Immature natural killer cell (primary cell): ENCODE measurements at places on chromosomes 3 and 15.
A peak's percentile ranks its signal among the peaks of the same experiment; 100 is the strongest.

GRCh38 chr15:58585693-58586443 lies 154.1 kb downstream of the LIPC start:
- peaks cover 6% of the 10 kb centered on the region for H3K36me3 ChIP-seq
- DNase-seq = no peak
- H3K27me3 ChIP-seq = peaks cover 4% of the 10 kb centered on the region
- no peak overlapping the region for H3K4me3 ChIP-seq
- peaks cover 24% of the 10 kb centered on the region for H3K4me1 ChIP-seq

- no peaks in the 10 kb centered on the region for H3K36me3 ChIP-seq
- no peak overlapping the region for H3K27ac ChIP-seq
- H3K4me3 ChIP-seq = no peak overlapping the region
- no peaks in the 10 kb centered on the region for H3K4me1 ChIP-seq
Measured at GRCh38 chr3:112894258-112894657, 47.6 kb upstream of the CD200R1L start.

GRCh38 chr15:79834495-79834894 lies 62.3 kb downstream of the MTHFS start:
- H3K36me3 ChIP-seq = peaks cover 13% of the 10 kb centered on the region
- no peaks in the 10 kb centered on the region for H3K27me3 ChIP-seq
- H3K4me1 ChIP-seq = peaks cover 19% of the 10 kb centered on the region

DNA sequence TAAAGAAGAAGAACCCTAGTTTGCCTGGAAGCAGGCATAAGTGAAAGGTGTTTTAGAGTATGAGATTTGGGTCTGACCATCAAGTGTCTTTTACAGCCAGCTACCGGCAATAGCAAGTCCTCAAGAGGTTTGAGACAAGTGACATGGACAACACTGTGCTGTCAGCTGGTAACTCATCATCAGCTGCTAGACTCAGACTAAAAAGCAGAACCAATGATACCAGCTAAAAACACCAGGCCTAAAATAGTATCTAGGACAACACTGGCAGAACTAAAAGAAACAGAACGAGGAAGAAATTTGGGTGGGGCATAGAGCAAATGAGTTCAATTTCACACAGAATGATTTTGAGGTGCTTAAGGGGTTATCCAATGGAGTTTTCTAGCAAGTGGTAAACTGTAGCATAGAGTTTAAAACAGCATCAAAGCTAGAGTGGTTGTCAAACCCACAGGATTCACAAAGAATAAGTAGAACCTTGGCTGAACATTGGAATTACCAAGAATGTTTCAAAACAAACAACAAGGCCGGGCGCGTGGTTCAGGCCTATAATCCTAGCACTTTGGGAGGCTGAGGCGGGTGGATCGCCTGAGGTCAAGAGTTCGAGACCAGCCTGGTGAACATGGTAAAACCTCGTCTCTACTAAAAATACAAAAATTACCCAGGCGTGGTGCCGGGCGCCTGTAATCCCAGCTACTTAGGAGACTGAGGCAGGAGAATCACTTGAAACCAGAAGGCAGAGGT lies 3.9 kb downstream of the CIAO2A start:
- H3K4me1 ChIP-seq = peaks cover 32% of the 10 kb centered on the region
- peaks cover 5% of the 10 kb centered on the region for H3K36me3 ChIP-seq
- no peak overlapping the region for H3K27ac ChIP-seq
- peaks cover 8% of the 10 kb centered on the region for H3K27me3 ChIP-seq
- DNase-seq = no peak

DNA sequence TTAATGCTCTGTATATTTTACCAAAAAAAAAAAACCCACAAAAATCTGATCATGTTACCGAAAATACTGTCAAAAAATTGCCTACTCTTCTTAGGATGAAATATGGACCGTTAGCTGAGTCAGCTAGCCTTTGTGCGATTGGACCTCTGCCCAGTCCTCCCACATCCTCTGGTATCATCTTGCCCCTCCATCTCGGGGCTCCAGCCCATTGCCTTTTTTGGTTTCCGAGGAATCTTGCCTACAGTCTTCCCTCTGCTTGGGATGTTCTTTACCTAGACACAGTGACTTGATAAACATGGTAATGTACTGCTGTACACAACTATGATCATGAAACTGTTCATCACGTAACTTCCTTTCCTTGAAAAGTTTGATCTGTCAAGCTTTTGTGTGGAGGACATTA lies 371.4 kb downstream of the SV2B start:
- DNase-seq = no peak
- peaks cover 41% of the 10 kb centered on the region for H3K4me1 ChIP-seq
- H3K4me3 ChIP-seq = no peak overlapping the region
- no peak overlapping the region for H3K27ac ChIP-seq
- peaks cover 4% of the 10 kb centered on the region for H3K27me3 ChIP-seq
- H3K36me3 ChIP-seq = no peaks in the 10 kb centered on the region

GRCh38 chr15:81322676-81323253 lies 1.2 kb downstream of the STARD5 start:
- no peak for DNase-seq
- no peak overlapping the region for H3K27ac ChIP-seq
- peaks cover 15% of the 10 kb centered on the region for H3K4me1 ChIP-seq
- H3K27me3 ChIP-seq = no peaks in the 10 kb centered on the region
- peaks cover 4% of the 10 kb centered on the region for H3K36me3 ChIP-seq

DNA sequence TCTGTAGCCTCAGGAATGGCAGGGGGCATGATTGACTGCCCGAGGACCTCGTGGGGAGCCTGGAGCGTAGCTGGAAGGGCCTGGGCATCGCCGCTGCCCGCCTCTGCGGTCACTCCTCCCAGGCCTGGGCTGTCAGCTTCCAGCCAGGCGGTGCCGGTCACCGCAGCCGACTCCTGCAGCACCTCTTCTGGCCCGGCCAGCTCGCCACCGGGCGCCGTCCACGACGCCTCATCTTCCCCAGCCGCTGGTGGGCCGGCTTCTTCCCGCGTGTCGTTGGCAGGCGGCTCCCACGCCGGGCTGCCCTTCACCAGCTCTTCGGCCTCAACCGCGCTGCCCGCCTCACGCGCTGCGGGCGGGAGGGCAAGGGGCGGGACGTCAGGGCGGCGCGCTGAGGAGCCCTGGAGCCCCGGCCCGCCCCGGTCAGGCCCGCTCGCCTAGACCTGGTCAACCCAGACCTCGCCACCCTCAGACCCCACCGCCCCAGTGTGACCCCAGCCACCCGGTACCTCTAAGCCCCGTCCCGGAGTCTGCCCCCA lies 1.0 kb downstream of the CSPG5 start:
- peaks cover 1% of the 10 kb centered on the region for H3K4me1 ChIP-seq
- DNase-seq = no peak
- peaks cover 13% of the 10 kb centered on the region for H3K27me3 ChIP-seq
- peak overlapping the region; percentile 72 for H3K4me3 ChIP-seq
- H3K36me3 ChIP-seq = no peaks in the 10 kb centered on the region

GRCh38 chr3:179016979-179017670 lies 54.5 kb downstream of the ZMAT3 start:
- no peak overlapping the region for H3K4me3 ChIP-seq
- no peaks in the 10 kb centered on the region for H3K27me3 ChIP-seq
- peaks cover 6% of the 10 kb centered on the region for H3K4me1 ChIP-seq
- peaks cover 7% of the 10 kb centered on the region for H3K36me3 ChIP-seq
- no peak for DNase-seq
- H3K27ac ChIP-seq = no peak overlapping the region

- no peak for DNase-seq
- H3K27me3 ChIP-seq = no peaks in the 10 kb centered on the region
- no peak overlapping the region for H3K27ac ChIP-seq
- no peak overlapping the region for H3K4me3 ChIP-seq
Measured at GRCh38 chr3:27963519-27963918, 241.4 kb upstream of the EOMES start.

- no peaks in the 10 kb centered on the region for H3K36me3 ChIP-seq
- no peak overlapping the region for H3K4me3 ChIP-seq
- peak; percentile 17 for DNase-seq
- no peak overlapping the region for H3K27ac ChIP-seq
Measured at GRCh38 chr15:59501597-59501996, 63.6 kb downstream of the FAM81A start.

DNA sequence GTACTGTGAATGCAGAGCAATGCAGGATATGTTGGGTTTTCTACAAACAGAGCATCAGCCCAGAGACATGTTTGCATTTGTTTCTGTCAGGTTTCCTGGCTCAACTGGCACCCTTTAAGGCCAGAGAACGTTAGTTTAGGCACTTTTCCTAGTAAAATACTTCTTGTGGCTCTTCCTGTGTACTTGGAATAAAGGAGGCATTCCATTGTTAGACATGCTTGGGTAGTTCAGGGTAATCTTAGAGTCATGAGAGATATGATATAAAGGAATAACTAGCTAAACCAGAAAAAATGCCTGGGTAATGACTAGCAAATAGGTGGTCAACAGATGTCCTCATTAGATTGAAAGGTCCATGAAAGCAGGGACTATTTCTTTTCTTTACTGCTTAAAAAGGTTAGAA lies 60.4 kb upstream of the RBM5 start:
- H3K4me1 ChIP-seq = peaks cover 14% of the 10 kb centered on the region
- H3K36me3 ChIP-seq = peaks cover 12% of the 10 kb centered on the region
- DNase-seq = no peak
- H3K27me3 ChIP-seq = peaks cover 3% of the 10 kb centered on the region
- no peak overlapping the region for H3K4me3 ChIP-seq
- no peak overlapping the region for H3K27ac ChIP-seq

- DNase-seq = no peak
- no peak overlapping the region for H3K4me3 ChIP-seq
- H3K27me3 ChIP-seq = no peaks in the 10 kb centered on the region
- H3K27ac ChIP-seq = no peak overlapping the region
- no peaks in the 10 kb centered on the region for H3K4me1 ChIP-seq
Measured at GRCh38 chr3:163971861-163972260, 1106.4 kb downstream of the SI start.

DNA sequence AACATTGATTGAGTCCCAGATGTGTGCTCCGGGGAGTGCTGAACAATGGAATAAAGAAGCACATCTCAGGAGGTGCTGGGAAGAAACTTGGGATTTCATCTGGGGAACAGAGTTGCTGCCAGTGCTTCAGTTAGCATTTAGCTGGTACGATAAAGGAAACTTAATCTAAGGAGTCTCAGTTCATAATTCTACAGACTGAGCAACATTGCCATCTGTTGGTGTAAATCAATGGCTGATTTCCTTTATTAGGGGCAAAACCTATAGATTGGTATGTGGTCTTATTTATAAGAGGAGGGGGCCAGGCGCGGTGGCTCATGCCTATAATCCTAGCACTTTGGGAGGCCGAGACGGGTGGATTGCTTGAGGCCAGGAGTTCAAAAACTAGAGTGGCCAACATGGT lies 8.9 kb downstream of the MKRN2OS start:
- H3K4me1 ChIP-seq = no peaks in the 10 kb centered on the region
- H3K27ac ChIP-seq = no peak overlapping the region
- no peaks in the 10 kb centered on the region for H3K27me3 ChIP-seq

GRCh38 chr15:75131269-75131643 lies 70.4 kb upstream of the C15orf39 start:
- no peaks in the 10 kb centered on the region for H3K27me3 ChIP-seq
- DNase-seq = no peak
- peak overlapping the region; percentile 96 for H3K27ac ChIP-seq
- H3K36me3 ChIP-seq = no peaks in the 10 kb centered on the region

- no peaks in the 10 kb centered on the region for H3K36me3 ChIP-seq
- H3K4me1 ChIP-seq = no peaks in the 10 kb centered on the region
- H3K27me3 ChIP-seq = peaks cover 9% of the 10 kb centered on the region
- H3K27ac ChIP-seq = no peak overlapping the region
Measured at GRCh38 chr15:78977591-78978347, 32.9 kb upstream of the CTSH start.

GRCh38 chr3:13148126-13148525 lies 74.9 kb upstream of the IQSEC1 start:
- no peak overlapping the region for H3K4me3 ChIP-seq
- H3K4me1 ChIP-seq = peaks cover 5% of the 10 kb centered on the region
- no peaks in the 10 kb centered on the region for H3K36me3 ChIP-seq

DNA sequence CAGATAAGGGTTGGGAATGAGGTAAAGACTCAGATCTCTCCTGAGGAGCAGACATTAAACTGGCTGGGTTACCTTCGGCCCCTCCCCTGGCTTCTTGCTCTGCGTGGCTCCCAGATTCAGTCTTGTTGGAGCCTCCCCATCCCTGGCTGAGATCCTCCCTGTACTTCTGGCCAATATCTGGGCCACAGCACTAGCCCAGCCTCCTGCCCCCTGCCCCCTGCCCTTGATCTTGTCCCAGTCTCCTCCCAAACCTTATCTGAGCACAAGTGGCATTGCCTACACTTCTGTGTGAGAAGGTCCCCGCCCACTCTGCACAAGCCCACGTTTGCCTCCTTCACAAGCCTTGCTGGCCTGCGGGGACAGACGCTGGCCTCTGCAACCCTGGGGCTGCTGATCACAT lies 16.8 kb downstream of the PLA2G4F start:
- no peak overlapping the region for H3K4me3 ChIP-seq
- H3K27me3 ChIP-seq = no peaks in the 10 kb centered on the region
- DNase-seq = no peak
- no peaks in the 10 kb centered on the region for H3K36me3 ChIP-seq

DNA sequence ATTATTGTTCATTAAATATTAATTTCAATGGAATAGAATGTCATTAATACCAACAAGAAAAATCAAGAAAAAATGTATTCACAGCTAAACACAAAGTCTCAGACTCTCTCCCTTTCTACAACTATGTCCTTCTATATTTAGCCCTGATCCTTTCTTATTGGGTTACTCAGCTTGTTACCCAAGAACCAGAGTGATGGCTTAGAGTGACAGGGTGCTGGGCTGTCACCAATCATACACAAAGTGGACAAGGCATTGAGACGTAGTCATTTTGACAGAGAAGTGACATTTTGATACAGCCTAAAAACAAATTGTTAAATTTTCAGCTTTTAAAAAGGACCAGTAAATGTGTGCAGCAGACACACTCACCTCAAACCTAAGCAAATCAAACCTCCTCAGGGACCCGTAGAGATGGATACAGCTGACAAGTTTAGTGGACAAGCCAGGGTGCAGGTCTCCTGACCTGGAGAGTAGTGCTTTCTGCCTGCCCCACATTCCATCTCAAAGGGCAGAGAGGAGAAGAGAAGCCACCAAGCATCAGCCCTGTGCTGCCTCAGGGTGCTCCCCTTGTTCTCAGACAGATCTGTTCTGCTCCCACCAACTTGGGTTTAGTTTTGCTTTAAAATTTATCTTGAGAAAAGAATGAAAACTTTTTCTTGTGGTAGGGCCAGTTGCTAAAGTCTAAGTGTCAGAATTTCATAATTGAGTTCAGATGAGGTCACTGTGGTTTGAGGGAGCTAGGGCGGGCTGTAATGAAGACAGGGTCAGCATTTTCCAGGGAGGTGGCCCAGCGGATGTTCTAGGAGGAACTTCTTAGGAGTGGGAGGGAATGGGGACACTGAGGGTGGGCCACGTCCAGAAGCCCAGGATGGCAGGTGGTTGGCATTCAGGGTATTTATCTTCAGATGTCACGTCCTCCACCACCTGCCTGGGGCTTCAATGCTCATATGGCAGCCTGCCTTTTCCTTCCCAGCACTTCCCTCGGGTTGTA lies 136.5 kb upstream of the TBL1XR1 start:
- H3K27ac ChIP-seq = peak overlapping the region; percentile 82
- H3K4me1 ChIP-seq = peaks cover 50% of the 10 kb centered on the region
- peaks cover 5% of the 10 kb centered on the region for H3K27me3 ChIP-seq
- H3K36me3 ChIP-seq = no peaks in the 10 kb centered on the region
- peak overlapping the region; percentile 42 for H3K4me3 ChIP-seq
- DNase-seq = peak; percentile 30
